ENCODE measurements at places on chromosomes 7 and 10.

DNA sequence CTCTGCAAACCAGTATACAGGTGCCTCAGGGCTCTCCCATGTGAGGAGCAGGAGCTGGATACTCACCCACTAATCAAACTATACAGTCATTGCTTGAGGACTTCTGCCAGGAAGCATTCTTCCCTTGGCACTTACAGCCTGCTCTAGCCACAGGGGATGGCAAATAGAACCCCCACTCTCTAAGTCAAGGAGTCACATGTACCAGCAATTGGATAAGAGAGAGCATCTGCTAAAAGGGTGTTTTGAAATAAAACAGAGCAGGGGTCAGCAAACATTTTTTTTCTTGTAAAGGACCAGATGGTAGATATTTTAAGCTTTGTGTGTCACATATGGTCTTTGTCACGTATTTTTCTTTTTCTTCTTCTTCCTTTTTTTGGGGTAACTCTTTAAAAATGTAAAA is 865.2 kb upstream of the GHITM start:
- no peak for DNase-seq

GRCh38 chr7:22200238-22200637 is 156.7 kb downstream of the RAPGEF5 start:
- DNase-seq = no peak

GRCh38 chr7:19262826-19263225 is 117.6 kb upstream of the FERD3L start:
- DNase-seq = no peak

DNA sequence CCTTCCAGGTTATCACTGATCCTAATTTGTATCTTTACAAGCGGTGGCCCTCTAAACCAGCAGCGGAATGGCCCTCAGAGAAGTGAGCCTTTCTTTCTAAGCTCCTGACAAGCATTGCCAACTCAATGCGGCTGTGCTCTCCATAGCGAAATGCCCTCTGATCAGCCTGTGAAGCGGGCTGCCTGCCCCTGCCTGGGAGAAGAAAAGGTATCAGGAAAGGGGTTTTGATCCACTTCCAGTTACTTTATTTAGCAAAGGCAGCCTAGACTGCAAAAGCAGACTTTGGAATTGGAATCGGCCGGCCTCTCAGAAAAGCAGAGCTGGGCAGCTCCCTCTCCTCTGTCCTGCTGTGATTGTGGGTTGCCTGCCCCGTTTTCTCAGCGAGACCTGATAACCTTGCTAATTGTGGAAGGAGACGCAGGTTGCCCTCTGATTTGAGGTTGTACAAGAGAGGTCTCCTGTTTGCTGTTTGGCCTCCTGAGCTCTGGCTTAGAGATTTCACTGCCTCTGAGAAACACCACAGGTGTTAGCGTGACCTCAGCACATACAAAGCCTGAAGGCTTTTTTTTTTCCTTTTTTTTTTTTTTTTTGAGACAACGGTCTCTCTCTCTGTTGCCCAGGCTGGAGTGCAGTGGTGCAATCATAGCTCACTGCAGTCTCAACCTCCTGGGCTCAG is 53.9 kb upstream of the SH2B2 start:
- no peak for DNase-seq
